Esophagus squamous epithelium (tissue), 5 donors: ENCODE measurements at places on chromosomes 3 and 15.
A peak's percentile ranks its signal among the peaks of the same experiment; 100 is the strongest.

- no peak for DNase-seq
These were observed 36.7 kb downstream of the C2CD4A start for GRCh38 chr15:62103431-62103830.

DNA sequence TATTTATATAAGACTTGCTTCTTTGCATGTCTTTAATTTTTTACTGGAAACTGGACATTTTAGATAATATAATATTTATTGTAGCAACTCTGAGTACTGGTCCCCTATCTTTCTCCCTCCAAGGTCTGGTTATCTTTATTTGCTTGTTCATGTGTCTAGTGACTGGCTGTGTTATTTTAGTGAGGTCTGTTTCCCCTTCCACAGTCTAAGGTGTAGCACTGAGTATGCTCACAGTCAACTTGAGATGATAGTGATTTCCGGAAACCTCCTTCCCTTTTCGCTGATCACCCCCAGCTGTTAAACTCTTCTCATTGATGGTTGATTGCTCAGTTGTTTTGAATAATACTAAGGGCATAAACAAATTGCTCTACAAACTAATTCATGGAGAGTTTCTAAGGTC, 37.0 kb downstream of the PCNP start:
- DNase-seq, result no peak

DNA sequence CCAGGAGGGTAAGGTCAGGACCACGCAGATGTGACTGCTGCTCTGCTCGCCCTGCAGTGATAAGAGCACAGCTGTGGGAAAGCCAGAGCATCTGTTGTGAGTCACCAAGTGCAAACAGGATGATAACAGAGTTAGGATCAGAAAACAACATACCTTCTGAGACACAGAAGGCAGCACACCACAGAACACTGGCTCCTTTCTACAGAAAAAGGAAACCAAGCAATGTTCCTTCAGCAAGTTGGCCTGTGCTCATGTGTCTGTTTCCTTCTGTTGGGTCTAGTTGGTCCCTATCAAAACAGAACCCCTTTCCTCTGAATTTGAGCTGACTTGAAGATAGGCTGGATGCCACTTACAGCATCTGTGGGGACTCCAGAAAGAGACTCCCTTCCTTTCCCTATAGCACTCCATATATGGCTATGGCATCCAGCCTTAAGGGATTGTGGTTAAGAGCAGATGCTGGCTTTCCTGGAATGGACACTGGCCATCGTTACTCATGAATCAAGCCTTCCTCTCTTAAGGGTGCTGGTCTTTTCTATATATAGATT, 440.7 kb upstream of the THBS1 start:
- DNase-seq, result no peak

DNA sequence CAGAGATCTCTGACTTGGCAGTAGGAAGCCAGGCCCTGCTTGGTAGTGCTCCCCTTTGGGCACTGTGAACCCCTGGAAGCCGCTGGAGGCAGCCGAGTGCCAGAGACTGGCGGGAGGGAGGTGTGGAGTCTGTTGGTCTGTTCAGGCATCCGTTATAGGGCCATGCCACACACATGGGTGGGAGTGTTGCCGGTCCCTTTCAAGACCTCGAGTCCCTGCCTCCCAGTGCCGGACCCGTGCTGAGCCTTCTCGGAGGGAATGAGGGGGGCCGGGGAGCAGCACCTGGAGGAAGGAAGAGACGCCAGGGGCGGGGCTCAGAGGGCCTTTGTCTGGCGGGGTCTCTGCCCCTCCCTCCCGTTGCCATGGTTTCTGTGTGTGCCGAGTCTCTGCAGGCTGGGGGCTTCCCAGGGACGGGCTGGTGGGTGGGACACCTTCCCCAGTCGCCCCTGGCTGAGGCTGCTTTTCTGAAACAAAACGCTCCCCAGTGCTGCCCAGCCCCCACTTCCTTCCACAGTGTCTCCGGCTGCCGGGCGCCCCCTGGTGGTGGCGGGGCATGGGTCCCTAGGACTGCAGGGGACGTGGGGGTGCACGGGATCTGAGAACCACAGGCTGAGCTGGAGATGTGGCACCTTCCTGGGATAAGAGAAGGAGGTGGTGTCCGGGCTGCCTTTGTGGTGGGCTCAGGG, 10.0 kb downstream of the GNAI2 start:
- DNase-seq, result peak; percentile 47

DNA sequence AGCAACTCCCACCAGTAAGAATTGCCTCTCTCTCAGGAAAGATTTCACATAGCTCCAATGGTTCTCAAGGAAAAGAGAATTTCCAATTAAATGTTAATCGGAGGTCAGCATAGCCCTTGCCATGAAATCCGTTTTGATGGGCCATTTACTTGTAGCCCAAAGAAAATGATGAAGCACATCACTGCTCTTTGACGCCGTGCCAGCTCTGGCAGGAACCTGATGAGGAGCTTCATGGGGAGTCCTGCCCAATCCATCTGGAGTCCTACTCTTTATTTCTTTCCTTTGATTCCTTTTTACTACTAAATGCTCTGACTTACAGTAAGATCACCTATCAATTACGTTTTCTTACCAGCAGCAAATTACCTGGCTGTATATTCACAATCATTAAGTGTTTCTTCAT, 84.7 kb downstream of the FGF12 start:
- DNase-seq, result no peak

- DNase-seq, result no peak
These were observed 137.6 kb upstream of the TLE3 start for GRCh38 chr15:70235347-70235746.

GRCh38 chr3:153919773-153920172, 201.4 kb upstream of the ARHGEF26 start:
- DNase-seq, result no peak

DNA sequence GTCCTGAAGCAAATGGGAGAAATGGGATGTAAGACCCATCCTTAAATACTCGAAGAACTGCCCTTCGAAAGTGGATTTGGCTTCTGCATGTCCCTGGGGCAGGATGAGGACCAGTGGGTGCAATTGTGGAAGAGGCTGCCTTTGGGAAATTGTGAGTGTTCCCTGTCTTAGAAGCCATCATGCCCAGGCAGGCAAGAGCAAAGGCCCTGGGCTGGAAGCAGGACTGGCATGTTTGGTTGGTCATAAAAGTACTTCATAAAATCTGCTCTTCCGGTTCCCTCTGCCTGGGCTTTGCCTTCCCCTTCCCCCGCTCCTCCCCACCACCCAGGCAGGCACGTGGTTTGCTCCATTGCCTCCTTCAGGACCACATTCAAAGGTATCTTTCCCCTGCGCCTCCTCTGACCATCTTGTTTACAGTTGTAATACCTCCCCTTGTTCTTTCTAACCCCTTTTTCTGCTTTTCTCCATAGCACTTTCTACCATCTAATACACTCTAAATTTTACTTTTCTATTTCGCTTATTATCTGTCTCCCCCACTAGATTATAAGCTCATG, 8.3 kb downstream of the MINAR1 start:
- no peak for DNase-seq

DNA sequence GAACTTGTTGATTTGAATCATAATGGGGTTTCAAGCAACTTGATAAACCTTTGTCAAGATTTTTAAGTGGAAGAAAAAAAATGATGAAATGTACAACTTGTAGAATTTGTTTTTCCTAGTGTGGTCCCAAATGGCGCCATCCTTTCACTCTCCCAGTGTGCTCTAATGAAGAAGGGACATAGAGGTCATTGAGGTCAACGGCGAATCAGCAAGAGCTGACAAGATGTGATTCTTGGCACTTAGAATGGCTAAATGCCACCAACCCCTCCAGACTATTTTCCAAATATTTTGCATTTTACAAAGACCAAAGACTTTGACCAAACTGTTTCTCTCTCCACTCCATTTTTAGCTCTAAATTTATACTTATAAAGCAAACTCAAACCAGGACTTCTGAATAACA, 320.2 kb upstream of the MME start:
- no peak for DNase-seq

GRCh38 chr3:188468662-188469061, 314.7 kb downstream of the LPP start:
- DNase-seq, result no peak
